ENCODE measurements at places on chromosomes 4 and X.

GRCh38 chr4:89294573-89295269 lies 12.9 kb downstream of the GPRIN3 start:
- no peak for DNase-seq

- no peak for DNase-seq
Observed at GRCh38 chrX:74231625-74232024, 72.4 kb upstream of the ZCCHC13 start.

DNA sequence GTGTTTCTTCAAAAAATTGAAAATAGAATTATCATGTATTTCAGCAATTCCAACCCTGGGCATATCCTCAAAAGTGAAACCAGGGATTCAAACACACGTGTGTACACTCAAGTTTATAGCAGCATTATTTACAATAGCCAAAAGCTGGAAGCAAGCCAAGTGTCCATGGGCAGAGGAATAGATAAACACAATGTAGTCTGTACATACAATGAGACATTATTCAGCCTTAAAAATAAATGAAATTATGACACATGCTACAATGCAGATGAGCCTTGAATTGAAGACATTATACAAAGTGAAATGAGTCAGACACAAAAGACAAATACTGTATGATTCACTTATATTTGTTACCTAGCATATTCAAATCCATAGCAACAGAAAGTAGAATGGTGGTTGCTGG lies 853.4 kb downstream of the STIM2 start:
- no peak for DNase-seq

GRCh38 chrX:85561231-85561630 lies 181.8 kb upstream of the POF1B start:
- DNase-seq: no peak

- DNase-seq: no peak
Observed at GRCh38 chr4:33650036-33650435, 2594.3 kb downstream of the ARAP2 start.

DNA sequence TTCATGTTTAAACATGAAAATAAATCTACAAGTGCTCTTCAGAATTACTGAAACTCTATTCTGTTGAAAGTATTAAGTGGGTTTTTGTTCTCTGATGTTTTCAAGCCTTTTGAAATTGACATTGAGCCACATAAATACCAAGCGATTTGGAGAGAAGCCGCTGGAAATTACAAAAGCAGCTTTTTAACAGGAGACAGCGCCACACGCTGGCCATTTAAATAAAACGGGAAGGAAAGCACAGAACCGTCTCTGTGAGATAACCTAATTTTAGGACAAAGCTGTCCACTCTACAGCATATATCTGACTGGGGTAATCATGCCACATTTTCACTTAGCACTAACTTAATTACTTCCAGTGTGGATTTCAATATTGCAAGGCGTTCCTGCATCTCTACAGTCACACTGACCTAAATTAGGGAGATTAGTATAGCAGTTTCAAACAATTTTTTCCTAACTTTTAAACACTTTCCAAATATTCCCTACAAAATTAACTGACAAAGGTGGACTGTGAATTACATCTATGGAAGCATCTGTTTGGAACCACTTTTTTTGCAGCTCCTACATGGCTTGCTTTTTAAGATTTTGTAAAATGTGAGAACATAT lies 6.8 kb upstream of the ANOS1 start:
- DNase-seq: no peak

- DNase-seq: no peak
Observed at GRCh38 chrX:74781507-74782034, 143.7 kb downstream of the NEXMIF start.

GRCh38 chrX:78706071-78706470 lies 41.4 kb upstream of the LPAR4 start:
- no peak for DNase-seq

DNA sequence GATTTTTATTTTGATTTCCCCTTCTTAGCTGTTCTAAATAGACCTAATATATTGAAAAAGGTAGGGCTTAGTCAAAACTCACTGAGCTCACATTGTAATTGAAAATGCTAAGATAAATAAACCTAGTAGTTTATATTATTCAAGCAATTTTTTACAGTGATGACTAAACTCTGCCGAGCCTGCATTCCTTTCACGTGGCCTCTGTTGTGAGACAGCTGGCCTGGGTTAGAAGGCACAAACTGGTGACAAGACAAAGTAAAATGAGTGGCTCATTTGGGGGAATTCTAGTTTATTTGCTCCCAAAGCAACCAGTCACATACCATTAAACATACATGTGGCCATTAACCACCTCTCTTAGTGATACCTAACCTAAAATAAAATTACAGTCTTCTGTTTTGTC lies 169.4 kb upstream of the TEX13C start:
- no peak for DNase-seq

GRCh38 chr4:37663552-37663951 lies 22.6 kb downstream of the RELL1 start:
- DNase-seq: no peak

DNA sequence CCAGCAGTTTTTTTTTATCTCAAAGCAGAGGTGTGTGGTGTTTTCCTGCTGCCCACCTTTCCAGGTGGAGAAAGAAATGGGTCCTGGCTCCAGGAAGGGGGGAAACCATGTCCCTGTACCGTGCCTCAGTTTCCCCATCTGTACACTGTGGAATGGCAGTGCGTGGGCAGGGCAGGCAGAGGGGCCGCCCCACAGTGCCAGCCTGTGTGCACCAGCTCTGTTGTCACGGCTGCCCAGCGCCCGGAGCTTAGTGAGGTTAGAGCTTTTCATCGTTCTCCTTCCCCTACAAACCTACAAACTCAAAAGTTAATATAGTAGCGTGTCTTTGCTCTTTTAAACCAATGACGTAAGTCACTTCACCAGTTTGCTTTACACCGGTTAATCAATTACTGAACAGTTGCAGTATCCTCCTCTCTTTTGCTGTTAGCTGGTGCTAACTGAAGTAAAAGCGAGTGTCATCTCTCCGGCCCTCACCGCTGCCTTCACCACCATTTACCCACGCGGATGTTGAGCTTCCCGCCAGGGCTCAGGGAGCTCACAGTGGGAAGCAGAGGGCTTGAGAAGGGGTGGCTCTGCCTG lies 114.8 kb upstream of the ADRA2C start:
- no peak for DNase-seq

DNA sequence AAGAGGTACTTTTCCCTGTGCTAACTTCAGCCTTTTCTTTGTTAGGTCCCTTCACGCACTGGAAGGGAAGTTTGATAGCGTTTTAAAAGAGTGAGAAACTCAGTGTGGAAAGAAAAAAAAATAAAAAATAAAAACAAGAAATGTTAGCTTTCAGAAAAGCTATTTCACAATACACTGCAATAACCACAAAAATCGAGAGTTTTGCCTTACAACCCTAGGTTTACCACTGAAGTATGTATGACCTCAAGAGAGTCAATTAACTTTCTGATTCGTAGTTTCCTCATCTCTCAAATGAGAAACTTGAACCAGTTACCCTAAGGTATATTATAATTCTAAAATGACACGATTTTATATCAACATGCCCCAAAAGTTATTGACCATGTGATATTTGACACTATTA lies 93.9 kb upstream of the JADE1 start:
- DNase-seq: no peak

GRCh38 chrX:141133272-141133671 lies 43.7 kb downstream of the LDOC1 start:
- DNase-seq: no peak

DNA sequence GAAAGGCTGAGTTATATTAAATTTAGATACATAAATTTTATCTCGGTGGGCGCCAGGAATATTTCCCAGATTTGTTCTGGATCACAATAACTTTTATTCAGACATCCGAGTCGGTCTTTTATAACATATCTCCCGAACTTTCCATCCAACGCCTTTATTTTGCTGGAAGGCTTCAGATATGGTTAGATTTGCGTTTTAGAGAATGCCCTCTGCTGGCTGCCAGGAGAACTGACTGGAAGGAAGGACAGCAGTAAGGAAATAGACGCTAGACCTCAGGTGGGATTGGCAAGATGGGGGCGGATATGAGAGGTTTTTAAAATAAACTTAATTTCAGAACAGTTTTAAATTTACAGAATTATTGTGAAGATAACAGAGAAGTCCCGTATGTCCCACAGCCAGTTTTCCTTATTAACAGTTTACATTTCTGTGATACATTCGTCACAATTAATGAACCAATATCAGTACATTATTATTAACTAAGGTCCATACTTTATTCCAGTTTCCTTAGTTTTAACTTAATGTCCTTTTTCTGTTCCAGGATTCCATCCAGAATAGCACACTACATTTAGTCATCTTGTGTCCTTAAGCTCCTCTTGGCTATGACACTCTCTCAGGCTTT lies 4.6 kb upstream of the KANTR start:
- peak; percentile 56 for DNase-seq

All from hematopoietic multipotent progenitor cell treated with erythropoietin and hydrocortisone succinate and interleukin-3 and kit ligand, for 17 days (in vitro differentiated cells).